ENCODE measurements at places on chromosomes 3 and 15.

DNA sequence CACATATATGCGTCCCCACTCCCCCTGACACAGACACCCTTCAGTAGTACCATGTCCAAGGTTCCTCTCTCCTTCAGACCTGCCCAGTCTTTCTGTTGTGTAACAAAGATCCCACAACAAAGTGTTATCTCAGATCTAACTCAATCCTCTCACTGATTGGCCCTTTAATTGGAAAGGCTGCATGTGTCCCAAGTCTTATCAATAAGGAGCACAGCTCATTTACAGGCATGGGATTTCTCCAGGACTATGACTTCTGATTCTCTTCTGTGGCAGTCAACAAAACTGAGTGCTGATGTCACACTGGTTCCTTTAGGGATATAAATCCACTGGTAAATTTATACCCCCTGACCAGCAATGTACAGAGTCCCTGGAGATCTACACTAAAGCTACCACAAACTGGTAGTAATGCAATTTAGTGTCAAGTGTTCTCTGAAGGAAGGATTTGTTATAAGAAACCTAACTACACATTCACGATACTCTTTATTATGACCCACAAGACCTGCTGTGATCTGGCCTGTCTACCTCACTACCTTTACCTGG, 28.1 kb downstream of the CLK3 start:
- DNase-seq, result no peak

- no peak for DNase-seq
Measured at GRCh38 chr3:45894015-45894414, 7.7 kb downstream of the CCR9 start.

- DNase-seq, result no peak
Measured at GRCh38 chr15:43330780-43331087, 361 bp upstream of the LCMT2 start.

GRCh38 chr3:133296981-133297380, 102.9 kb upstream of the BFSP2 start:
- no peak for DNase-seq

- peak; percentile 82 for DNase-seq
Measured at GRCh38 chr3:151837057-151837456, 23.1 kb downstream of the AADAC start.

DNA sequence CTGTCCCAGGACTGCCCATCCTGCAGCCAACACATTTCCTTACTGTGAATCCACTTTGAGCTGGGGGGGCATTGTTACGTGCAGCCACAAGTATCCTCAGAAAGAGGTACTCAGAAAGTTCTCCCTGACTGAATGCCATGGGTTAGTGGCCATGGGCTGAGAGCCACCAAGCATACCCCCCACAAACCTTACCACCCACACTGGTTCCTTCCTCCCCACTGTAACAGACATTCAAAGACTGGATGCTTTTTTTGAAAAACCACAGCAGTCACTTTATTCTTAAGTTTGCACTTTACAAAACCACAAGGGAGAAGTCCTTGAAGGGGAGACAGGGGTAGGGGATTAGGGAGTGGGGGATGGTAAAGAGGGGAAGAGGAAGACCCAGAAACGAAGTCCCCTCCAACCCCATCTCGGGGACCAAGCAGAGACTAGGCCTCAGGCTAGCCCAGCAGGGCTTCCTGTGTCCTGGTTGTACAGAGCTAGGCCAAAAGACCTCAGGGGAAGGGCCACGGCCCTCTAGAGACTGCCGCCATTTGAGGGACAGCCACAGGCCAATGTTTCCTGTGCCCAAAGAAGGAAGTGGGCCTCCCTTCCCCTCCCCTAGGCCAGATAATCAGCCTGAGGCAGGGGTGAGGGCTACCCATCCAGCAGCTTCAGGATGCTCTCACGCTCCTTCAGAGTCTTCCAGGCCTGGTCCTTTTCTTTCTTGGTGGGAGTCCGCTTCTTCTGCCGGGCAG, 10.1 kb upstream of the CAMK1 start:
- DNase-seq, result no peak

DNA sequence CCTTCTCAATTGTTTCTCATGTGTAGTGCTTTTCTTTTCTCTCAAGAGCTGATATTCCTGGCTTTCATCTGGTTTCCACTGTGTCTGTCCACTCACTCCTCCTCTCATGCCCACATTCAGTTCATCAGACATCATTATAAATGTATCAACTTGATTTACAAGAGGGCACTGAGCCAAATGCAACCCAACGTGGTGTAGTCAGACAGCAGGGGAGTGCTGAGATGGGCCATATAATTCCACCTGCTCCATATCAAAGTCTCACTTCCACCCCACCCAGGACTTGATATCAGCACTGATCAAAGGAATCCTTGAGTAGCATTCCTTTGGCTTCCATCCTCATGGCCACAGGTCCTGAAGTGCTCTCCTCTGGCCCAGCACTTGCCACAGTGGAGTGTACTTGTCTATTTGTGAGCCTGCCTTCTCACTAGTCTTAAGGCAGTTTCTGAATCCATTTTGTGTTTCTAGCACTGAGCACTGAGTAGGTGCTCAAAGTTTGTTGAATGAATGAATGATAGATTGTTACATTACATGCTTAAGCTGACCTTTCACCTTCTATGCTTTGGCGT, 252.8 kb downstream of the CLSTN2 start:
- DNase-seq, result no peak

DNA sequence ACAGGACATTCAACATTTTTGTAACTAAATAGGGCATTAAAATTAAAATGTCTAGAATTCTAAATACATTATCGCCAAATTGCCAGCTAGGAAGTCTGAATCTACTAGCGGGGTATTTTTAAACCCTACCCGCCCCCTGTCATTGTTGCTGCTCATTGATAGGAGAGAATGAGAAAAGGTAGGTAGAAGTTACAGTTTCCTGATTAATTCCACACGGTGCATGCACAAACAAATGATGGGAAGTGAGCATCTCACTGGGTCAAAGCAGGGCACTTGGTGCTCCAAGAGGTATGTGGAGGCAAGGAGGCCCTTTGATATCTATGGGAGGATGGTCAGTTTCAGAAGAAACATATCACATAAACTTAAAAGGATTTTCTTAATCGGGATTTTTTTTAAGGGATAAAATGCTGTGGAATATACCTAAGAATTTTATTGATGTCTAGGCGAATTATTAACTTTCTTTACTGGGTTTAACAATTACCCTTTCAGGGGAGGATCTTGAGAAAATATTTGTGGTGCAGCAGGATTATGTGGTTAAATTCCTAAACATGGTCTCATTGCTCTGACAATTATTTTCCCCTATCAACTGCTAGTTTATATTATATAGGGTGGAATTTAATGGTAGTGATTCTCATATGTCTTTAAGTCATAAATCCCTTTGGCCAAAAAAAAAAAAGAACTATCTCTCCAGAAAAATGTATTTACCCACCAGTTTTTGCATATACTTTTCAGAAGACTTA, 236.0 kb upstream of the GOLGA6L4 start:
- peak; percentile 89 for DNase-seq

DNA sequence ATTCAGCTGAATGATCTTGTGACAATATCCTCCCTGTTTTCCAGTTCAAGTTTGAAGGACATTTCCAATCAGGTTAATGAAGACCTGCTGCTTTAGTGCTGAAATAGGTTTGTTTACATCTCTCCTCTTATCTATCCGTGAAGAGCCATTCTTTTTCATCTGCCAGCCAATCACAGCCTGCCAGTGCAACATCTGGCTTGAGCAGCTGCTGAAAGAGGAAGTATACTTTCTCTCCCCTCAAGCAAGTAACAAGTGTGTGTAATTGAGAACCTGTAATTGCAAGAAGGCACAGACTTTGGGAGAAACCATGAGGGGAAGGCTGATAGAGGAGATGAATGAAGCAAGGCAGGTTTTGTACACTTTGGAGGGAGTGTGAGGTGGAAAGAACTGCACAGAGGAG, 404.3 kb downstream of the AGBL1 start:
- no peak for DNase-seq

DNA sequence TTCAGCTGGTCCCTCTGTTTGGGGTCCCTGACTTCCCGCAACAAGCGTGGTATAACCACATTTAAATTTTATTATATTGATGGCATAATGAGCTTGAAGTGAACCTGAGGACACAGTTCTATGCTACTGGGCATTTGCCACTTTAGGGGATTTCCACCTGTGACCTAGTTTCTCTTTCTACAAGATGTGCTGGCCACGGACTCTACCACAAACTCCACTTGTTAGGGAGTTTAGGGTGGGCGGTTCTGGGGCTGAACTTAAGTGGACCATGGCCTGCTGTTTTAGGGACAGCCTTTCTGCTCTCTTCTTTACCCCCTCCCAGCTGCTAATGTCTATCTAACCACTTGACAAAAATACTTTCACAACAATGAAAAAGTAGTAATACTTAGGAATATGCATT, 1199.1 kb downstream of the SI start:
- DNase-seq, result no peak

DNA sequence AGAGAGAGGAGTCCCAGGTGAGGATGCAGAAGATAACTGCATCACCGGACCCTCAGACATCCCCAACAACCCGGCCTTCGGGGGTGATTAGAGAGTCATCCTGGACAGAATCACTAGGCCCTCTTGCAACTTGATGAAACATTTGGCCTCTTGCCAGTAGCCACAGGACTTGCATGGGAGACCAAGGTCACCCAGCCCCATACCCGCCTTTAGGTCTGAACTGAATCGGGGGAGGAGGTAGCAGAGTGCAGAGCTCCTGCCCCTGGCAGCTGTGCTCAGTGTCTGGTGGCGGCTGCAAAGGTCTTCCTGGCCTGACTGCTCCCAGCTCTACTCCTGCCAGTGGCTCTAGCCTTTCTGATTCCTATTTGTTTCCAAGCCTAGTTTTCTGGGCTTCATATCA, 12.4 kb downstream of the PIF1 start:
- peak; percentile 54 for DNase-seq

- DNase-seq, result peak; percentile 62
Measured at GRCh38 chr15:76206325-76206976, 104.8 kb downstream of the ETFA start.

GRCh38 chr3:128077202-128077624, 25.0 kb downstream of the SEC61A1 start:
- DNase-seq, result no peak

DNA sequence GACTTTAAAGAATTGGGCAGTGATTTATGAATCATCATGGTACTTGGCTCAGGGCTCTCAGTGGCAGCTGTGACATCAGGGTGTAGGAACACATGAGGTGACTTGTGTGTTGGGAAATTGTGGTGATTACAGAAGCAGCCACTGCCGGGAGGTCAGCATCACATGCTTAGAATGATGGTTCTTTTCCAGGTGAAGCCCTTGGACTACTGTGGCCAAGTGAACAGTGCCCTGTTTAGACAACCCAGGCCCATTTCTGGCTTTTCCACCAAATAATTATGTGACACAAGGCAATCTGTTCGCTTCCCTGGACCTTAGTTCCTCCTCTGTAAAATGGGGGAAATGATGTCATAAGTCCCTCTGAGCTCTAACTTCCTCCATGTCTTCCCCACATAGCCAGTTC, 139.7 kb upstream of the ROPN1 start:
- DNase-seq, result no peak

- DNase-seq, result no peak
Measured at GRCh38 chr3:24428481-24428880, 66.2 kb downstream of the THRB start.

DNA sequence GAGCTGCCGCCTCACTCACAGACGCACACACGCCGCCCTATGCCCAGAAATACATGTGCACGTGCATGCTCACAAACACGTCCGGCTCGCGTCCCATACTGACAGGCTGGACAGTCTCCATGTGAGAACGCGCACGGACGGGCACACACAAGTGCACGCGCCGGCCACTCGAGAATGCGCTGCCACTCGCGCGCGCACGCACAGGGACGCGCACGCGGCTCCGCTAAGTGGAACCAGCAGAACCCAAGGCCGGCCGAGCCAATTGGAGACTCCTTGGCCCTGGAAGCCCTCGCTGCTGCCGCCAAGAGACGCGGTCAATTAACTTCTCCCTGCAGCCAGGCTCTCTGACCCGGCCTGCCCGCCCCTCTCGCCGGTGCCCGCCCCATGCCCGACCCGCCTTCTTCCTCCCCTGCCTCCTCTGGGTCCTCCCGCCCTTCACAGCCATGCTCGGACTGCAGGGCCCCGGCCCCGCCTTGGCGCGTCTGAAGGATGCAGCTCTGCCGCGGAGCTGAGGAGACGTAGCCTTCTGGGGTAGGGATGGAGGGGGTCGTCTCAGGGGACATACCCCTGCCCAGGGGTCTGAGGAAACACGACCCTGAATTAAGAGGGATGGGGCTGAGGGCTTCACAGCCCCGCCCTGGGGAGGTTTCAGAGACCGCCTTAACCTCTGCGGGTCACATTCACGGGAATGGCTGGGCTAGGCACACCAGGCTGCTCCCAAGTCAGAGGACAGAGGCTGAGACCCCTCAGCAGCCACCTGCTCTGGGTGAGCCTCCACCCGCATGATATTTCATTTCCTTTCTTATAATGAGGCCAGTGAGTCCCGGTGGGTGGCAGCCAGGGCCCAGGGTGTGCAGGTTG, 15.0 kb downstream of the PTH1R start:
- DNase-seq, result peak; percentile 43

DNA sequence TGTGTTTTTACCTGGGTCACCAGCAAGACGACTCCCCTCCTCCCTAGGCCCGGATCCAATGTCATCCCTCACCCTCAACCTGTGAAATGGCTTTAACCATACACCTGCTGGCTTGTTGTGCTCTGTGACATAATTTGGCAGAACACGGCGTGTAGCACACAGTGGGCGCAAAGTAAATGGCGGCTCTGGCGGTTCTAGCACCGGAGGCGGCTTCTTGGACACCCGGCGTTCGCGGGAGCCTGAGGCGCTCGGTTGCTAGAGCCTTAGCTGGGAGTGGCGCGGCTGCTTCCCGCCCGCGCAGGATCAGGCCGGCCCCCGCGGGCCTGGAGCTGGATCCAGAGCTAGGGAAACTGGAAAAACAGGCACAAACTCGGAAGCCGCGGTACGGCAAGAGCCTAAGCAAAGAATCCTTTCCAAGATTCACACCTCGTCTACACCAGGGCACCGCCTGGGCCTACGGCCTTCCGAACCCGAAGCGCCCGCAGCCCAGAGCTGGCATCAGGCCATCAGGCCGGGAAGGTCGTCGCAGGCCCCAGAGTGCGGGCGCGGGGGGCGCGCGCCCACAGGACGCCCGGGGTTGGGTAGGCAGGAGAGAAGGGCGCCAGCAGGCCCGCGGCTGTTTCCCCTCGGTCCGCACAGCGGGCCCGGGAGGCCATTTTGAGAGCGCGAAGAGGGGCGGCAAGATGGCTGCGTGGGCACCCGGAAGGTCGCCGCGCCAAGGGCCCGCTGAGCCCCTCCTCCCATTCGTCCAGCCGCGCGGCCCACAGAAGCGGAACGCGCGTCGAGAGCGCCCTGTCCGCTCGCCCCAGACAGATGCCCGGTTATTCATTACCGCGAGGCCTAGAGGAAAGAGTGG, 43.9 kb upstream of the POLG start:
- DNase-seq, result no peak

DNA sequence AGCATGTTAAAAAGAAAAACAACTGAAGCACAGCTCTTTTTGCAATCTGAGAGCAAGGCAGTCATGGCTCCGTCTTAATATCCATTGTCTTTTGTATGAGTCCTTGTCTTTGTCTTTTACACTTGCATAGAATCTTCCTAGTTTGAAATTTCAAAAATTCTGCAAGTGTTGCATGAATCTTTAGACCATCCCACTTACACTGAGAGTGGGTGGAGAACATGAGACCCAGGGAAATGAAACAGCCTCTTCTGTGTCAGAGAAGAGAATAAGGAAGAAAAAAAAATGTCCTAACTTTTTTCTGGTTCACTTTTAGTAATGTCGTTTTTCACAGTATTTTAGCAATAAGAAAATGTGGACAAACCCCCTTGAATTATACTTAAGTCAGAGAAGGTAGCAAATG, 12.1 kb upstream of the DCLK3 start:
- DNase-seq, result no peak

- peak; percentile 39 for DNase-seq
Measured at GRCh38 chr3:185152410-185153170, at the start of gene C3orf70. Gene C3orf70, minus strand, starts transcription at chr3:185153060. Its CDS starts 237 bp downstream, at chr3:185152823.

- DNase-seq, result no peak
Measured at GRCh38 chr15:61033940-61034677, 195.0 kb downstream of the RORA start.

All from iris pigment epithelial cell (primary cell).